ENCODE measurements at places on chromosomes 7 and 10.

- peak; percentile 78 for DNase-seq
Measured at GRCh38 chr10:21364196-21365114, 161.0 kb downstream of the SKIDA1 start.

GRCh38 chr7:126569402-126569801, 683.3 kb downstream of the GRM8 start:
- no peak for DNase-seq

DNA sequence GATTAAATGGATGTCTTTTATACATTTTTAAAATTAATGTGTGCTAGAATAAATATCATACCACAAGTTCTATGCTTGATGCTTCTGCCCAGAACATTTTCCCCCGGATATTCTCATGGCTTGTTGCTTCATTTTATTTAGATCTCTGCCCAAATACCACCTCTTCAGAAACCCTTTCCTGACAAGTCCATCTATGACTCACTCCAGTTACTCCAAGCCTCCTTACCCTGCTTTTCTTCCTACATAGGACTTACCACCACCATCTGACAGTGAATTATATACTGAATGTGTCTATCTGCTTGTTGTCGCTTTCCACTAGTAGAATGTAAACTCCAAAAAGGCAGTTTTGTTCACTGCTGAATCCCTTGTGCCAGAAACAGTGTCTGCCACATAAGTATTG, 19.1 kb upstream of the ERVW-1 start:
- DNase-seq, result peak; percentile 41

- no peak for DNase-seq
Measured at GRCh38 chr10:89164080-89164479, 43.0 kb downstream of the CH25H start.
